NCI-H748 treated with DMSO at 0.1 percent for 48 hours (cell line): ENCODE measurements at places on chromosomes 4 and X.
A peak's percentile ranks its signal among the peaks of the same experiment; 100 is the strongest.

GRCh38 chr4:182585321-182585720, 331.9 kb downstream of the DCTD start:
- DNase-seq: no peak

DNA sequence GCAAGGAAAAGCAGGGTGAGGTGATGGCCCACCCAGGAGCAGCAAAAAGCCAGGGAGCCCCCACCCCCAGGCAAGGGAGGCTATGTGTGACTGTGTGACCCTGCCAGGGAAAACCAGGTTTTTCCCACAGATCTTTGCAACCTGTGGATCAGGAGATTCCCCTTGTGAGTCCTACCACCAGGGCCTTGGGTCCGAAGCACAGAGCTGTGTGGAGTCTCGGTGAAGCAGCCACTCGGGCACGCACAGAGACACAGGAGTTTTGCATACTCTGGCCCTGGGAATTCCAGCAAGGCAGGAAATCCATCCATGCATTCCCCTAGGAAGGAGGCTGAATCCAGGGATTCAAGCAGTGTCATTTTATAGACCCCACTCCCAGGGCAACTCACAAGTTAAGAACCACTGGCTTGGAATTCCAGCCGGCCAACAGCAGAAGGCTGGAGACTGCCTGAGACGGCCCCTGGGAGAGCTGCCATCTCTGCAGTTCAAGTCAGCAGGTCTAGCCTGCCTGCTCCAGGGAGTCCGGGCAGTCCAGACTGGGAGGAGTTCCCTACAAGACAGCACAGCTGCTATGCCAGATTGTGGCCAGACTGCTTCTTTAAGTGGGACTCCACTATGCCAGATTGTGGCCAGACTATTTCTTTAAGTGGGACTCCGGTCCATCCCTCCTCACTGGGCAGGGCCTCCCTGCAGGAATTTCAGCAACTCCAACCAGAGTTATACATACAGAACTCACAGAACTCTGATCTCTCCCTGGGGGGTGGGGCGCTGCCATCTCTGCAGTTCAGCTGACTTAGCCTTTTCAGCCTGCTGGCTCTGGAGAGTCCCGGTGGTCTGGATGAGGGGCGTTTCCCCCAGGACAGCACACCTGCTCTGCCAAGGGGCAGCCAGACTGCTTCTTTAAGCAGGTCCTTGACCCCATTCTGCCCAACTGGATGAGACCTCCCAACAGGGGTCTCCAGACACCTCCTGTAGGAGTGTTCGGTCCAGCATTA, 85.1 kb upstream of the ADAD1 start:
- no peak for DNase-seq

GRCh38 chr4:123325241-123325681, 71.3 kb upstream of the SPRY1 start:
- DNase-seq: no peak

DNA sequence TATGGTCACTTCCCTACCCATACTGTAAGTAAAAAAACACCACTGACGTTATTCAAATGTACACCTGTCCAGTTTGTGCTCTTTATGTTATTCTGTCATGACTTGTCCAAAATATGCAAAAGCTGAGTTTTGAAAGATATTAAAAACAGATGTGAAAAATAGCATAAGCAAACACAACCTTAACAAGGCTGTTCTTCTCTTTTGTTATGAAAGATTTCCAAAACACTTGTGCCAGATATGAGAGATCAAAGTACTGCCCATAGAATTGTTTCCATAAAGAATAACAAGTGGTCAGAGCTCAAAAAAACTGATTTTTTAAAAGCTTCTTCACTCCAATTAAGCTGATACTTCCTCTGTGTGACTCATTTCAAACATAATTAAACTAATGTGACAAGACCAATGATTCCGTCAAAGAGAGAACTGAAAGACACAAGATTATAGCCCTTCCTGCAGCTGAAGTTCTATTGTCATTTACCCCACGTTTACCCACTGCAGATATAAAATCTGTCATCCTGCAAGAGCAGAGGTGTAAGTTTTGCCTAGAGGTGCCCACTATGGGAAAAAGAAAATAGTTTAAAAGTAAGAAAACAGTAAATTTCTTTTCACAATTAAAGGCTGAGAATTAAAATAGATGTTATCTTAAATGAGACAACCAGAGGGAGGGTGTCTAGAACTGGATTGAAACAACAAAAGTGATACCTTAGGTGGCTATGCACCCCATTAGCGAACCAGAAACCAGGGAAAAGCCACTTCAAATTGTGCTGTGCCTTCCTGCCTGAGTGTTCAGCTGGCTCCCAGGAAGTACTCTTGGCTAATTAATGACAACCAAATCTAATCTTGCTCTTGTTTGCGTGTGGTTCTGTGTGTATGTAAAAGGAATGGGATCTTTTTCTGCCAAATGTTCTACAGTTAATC, 30.1 kb downstream of the RASSF6 start:
- DNase-seq: peak; percentile 14

GRCh38 chr4:171924746-171925376, 111.7 kb downstream of the GALNTL6 start:
- peak; percentile 54 for DNase-seq

DNA sequence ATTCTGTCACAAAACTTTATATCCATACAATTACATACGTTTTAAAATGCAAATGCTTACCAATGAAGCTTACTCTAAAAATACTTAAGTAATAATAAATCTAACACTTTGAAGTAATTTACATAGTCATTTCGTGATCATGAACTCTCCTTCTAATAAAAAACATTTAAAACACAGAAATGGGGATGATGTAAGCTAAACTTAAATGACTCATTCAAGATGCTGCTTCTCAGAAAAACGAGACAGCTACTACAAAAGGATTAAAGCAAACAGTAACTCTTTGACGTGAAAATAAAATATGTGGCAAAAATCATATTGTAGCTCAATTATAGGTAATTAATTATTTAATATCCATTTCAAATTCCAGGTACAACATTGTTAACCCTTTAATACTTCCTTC, 148.7 kb downstream of the FGF16 start:
- no peak for DNase-seq

DNA sequence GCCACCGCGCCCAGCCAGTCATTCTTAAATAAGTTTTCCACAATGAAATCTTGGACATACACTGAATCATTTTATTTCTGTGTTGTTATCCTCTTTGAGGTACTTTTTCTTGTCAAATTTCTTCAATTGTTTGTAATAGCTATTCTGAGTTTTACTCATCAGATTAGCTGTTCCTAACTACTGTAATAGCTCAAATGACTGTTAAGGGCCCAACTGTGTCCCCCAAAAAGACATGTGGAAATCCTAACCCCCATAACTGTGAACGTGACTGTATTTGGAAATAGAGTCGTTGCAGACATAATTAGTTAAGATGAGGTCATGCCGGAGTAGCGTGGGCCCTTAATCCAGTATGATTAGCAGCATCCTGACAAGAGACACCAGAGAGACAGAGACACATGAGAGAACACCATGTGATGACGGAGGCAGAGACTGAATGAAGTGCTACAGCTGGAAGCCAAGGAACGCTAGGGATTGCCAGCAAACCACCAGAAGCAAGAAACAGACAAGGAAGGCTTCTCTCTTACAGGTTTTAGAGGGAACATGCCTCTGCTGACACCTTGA, 22.9 kb downstream of the ACOT9 start:
- no peak for DNase-seq

- DNase-seq: no peak
Observed at GRCh38 chr4:35867057-35867456, 377.3 kb downstream of the ARAP2 start.

DNA sequence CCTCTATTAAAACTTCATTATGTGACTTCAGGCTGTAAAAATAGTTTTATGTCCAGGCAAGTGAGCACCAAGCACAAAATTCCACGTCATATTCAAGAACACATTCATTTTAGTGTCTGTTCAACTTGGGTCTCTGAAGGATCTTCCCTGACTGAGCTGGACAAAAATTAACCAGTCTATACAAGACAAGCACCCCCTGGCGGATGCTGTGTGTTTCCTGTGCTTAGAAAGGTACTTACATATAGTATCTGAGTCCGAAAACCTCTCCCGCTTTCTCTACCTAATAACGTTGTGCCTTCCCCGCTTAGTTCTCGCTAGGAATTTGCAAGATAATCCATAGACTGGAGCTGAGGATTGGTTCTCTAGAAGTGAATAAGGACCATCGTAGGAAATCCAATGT, 2214.5 kb upstream of the TENM3 start:
- DNase-seq: no peak
